ENCODE measurements at places on chromosomes 11 and 22.

DNA sequence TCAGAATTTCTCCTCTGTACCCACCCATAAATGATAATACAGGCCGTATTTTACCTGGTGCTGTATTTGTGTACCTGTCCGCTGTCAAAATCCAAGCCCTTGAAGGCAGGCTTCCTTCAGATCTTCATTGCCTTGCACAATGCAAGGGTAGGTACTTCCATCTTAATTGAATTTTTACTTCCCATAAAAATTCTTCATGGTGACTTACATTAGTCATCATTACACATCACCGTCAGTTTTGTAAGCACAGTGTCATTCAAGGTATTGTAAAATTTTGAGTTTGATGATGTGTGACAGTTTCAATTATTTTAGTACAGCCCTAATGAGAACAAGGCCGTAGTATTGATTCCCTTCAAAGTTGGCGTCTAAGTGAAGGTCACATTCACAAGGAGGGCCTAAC is 770 bp upstream of the TSG101 start:
- DNase-seq = no peak

- no peak for DNase-seq
Observed at GRCh38 chr11:128502726-128503125, 84.6 kb downstream of the ETS1 start.

DNA sequence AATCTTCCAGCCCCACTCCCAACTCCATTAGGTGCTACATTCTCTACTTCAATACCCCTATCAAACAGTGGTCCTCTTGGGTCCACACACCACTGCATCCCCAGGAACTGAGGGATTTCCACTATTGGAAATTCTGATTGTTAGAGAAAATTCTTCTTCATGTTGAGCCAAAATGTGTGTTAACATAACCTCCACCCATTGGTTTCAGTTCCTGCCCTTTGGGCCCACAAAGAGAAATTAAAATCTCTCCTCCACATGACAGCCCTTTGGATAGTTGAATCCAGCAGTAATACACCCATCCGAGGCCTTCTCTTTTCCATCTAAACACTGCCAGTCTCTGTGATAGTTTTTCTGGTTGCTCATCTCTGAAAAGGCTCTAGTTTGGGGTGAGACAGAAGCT is 2.1 kb downstream of the VSIG2 start:
- DNase-seq = no peak

DNA sequence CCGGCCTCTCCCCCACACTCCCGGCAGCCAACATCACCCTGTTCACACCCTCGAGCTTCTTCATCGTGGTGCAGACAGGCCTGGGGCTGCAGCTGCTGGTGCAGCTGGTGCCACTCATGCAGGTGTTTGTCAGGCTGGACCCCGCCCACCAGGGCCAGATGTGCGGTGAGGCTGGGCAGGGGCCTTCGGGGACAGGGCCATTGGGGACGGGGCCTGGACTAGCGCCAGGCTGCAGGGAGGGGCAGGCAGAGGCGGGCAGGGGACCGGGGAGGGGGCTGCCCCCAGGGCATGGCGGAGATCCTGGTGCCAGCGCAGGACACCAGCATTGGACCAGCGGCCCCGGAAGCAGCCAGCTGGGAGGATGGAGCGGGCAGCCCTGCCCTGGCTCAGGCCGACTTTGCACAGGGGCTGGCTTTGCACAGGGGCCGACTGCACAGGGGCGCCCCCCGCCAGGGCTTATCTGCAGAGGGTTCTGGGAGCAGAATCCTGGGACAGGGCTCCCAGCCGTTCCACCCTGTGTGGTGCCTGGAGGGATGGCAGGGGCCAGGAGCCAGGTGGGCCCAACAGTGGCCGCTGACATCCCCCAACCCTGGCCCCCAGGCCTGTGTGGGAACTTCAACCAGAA is 8.6 kb downstream of the MUC5B start:
- no peak for DNase-seq

- no peak for DNase-seq
Observed at GRCh38 chr11:61851113-61851899, 23.2 kb downstream of the FADS2 start.

DNA sequence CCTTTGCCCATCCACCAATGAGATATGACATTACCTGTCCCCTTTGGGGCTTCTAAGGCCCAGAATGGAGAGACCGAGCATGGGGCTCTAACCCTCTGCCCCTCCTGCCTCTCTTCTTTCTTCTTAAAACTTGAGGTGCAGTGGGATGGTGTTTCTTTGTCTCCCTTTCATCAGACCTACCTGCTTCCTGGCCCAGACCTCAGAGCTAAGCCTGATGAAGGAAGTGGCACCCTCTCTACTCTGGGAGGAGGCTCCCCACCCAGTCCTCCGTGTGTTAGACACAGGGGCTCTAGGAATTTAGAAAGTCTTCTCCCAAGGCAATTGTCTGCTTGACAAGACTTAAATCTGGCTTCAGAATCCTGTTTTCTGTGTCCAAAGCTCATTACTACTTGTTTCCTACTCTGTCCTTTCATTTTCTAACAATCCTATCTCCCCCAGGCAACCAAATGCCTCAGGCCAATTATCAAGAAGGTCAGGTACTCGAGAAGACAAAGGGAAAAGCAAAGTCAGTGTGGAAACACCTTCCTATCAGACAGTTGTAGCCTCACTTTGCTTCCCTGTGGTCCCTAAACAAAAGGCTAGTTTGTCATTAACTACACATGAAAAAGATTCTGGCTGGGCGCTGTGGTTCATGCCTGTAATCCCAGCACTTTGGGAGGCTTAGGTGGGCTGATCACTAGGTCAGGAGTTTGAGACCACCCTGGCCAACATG is 20.3 kb upstream of the PARVA start:
- no peak for DNase-seq

GRCh38 chr11:128965485-128965884 is 22.8 kb upstream of the TP53AIP1 start:
- peak; percentile 67 for DNase-seq

GRCh38 chr11:36347384-36347906 is 51.4 kb downstream of the PRR5L start:
- no peak for DNase-seq

- no peak for DNase-seq
Observed at GRCh38 chr11:75476739-75477613, 44.0 kb upstream of the KLHL35 start.

DNA sequence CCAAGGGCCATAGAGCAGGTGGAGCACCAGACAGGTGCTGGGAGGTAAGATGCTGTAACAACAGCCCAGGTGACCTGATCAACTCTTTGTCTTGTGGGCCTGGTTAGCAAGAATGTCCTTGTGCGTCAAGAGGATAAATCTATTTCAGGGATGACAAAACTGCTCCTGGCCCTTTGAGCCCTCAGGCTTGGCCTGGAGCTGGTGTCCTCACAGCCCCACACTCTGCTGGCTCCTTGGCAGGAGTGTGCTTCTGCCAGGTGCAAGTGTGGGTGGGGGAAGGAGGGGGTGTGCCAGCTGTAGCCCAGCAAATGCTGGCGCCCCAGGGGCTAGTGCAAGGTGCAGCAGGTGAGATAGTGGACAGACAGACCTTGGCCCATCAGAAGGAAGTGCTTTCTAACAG is 19.5 kb downstream of the AMPD3 start:
- DNase-seq = no peak

DNA sequence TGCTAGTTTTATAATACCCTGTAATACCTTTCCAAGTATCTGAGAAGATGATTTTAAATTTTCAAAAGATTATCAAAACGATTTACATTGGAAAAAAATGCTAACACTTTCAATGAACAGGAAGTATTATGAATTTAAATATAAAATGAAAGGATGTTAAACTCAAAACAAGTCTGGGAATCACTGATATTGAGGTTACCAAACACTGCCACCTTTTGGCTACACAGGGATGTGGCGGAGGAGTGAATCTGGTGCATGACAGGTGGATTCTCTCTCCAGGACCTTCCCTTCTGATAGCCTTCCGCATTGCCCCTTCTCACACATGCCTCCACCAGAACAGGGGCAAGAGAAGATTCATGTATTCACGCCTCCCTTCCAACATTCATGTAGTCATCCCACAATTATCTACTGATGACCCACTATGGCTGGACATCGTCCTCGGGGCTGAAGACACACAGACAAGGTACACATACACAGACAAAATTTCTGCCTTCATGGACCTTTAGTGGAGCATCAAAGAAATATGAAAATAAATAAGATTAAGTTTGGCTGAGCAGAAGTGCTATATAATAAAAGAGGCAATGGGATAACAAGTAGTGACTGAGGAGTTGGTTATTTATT is 34.7 kb downstream of the ATG16L2 start:
- no peak for DNase-seq

- no peak for DNase-seq
Observed at GRCh38 chr22:24580276-24580675, 12.6 kb downstream of the LRRC75B start.

GRCh38 chr11:110031171-110031570 is 62.0 kb upstream of the ZC3H12C start:
- DNase-seq = no peak

- no peak for DNase-seq
Observed at GRCh38 chr22:26568207-26568706, 21.7 kb downstream of the TPST2 start.

GRCh38 chr11:70038034-70038834 is 39.9 kb upstream of the ANO1 start:
- DNase-seq = no peak

- DNase-seq = no peak
Observed at GRCh38 chr11:35265755-35266454, 126.9 kb downstream of the CD44 start.

DNA sequence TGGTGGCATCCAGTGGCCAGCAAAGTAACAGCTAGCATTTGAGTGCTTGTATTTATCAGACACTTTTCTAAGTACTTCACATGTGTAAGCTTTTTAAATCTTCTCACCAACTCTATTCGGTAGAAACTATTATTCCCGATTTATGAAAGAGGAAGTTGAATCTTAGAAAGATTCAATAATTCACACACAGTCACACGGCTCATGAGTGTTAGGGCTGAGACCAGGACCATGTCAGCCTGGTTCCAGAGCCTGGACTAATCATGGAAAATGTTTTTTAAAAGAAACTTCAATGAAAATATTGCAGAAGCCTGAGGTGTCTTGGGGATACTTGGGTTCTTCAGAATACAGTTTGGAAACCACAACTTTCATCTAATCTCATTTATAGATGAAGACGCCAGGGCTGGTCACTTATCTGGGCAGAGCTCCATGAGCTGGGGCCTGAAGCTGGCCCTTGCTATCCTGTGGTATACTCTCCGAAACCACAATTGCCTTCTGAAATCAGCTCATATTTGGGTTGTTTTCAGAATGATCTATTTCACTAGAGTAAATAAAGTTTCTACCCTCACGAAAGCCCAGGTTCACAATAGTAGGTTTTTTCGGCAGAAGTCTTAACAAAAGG is 4.3 kb upstream of the CRTAM start:
- DNase-seq = no peak

DNA sequence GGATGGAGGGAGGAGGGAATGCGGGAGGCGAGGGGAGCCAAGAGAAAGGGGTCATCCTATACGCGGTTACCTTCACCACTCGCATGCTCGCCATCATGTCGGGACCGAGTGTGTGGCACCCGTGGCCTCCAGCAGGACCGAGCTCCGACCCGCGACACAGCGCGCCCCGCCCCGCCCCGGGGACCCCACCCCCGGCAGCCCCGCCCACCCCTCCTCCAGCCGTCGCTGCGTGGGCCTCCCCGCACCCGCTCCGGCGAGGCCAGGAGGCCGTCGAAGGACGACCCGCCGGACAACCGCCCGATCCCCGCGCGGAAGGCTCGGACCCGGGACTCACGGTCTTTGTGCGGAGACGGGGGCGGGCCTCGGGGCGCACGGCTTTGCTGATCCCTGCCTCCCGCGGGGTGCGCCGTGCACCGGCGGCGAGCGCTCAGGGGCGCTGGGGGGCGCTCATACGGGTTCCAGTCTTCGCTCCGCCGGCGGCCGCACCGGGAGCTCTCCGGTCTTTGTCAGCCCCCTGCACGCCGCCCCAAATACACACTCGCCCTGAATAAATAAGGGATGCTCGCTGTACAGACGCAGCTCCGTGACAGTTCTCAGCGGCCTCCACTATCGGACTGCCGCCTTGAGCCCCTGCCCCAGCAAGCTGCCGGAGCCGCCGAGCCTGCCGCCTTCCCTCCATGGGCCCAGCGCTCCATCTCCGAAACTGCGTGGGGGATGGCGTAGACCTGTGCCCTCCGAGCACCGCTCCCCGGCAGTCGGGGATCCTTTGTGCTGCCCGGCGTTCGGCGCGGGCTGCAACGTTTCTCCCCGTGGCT is at the start of gene UBE2L6:
Gene UBE2L6 (minus strand): TSS at position 158 of the 815 bp plus-strand sequence. CDS start 61 bp downstream, at position 97.
- peak; percentile 54 for DNase-seq

DNA sequence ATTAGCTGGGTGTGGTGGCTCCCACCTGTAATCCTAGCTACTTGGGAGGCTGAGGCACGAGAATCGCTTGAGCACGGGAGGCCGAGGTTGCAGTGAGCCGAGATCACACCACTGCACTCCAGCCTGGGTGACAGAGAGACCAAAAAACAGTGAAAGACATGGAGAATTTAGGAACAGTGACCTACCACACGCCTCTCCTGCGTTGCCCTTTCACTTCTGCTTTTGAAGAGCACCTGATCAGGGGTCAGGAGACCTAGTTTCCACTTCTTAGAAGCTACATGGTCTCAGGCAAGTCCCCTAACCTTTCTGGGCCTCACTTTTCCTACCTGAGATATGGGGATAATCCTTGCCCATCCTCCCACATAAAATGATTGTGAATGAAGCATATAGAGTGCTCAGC is 12.2 kb downstream of the SLC35C1 start:
- no peak for DNase-seq

- DNase-seq = no peak
Observed at GRCh38 chr11:65448418-65449105, 26.0 kb downstream of the NEAT1 start.

- peak; percentile 46 for DNase-seq
Observed at GRCh38 chr11:11036848-11037732, 179.2 kb upstream of the ZBED5 start.

DNA sequence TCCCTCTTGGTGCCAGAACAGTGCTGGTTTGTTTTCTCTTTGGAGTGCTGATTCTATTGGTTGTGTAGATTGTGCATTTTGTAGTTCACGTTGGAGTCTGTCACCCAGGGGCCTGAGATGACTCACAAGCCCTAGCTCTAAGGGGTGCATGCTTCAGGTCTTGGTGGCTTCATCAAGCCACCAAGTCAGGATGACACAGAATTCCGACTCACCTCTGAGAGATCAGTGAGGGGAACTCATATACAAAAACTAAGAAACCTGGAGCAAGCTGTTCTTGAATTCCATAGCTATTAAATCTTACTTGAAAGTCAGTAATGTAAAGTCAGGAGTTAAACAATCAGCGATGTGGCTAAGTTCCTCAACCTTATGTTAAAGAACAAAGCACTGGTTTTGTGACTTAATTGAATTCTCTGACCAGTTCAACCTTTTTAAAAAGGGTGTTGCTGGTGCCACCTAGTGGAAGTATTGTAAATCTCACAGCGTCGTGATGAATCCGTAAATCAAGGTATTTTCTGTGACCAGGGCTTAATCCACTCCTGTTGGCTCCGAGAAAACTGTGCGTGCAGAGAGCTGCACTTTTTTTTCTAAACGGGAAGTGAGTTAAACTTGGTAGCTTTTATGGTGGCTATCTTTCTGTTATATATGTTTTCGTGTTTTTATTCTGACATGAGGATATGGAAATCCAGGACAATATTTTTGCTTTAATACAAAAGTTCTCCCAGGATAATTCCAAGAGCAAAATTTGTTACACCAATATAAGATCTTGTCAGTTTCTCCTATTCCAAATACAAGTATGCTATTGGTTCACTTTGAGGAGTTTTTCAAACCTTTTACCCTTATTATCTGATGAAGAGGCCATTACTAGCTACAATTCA is 14.6 kb downstream of the MMP13 start:
- DNase-seq = no peak

GRCh38 chr11:5719703-5720495 is 16.3 kb upstream of the OR56B1 start:
- DNase-seq = no peak

GRCh38 chr11:76119779-76120178 is 86.5 kb downstream of the WNT11 start:
- no peak for DNase-seq

- DNase-seq = no peak
Observed at GRCh38 chr11:134512061-134512460, 100.0 kb upstream of the B3GAT1 start.
